ENCODE measurements at places on chromosomes 6 and 20.

DNA sequence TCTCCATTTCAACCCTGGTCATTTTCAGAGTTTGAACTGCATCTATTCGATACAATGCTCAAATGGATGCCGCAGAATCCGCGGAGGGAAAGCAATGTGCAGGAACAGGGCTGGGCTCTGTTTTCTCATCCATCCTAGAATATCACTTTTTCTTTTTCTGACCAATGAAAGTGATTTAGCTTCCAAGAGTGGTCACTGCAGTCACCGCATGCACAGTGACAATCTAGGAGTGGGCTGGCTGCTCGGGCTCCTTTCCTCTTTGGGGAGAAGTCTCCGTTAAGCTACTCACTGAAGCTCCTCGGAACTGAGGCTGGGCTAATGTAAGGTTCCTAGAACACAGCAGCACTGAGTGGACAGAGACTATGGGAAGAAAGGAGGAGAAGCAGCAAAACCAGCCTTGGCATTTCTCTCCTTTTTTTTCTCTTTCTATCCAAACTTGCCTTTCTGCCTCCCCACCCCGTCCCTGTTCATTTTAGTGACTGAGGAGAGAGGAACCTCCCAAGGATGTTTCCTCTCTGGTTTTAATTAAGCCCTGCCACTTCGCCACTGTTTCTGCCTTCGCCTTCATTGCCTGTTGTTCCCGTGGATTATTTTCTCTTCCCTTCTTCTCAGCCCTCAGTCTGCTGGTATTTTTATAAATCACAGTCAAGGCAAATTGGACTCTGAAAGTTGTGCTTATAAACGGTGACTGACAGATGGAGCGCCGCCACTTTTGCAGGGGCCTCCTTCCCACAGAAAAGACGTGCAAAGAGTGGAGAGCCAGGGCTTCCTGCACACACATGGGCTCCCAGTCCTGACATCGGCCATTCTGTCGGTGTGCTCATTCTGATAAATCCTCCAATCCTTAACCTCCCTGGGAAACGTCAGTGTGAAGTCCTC, 41.1 kb downstream of the RAMACL start:
- DNase-seq, result no peak

GRCh38 chr20:56781108-56781739, 152.1 kb downstream of the TFAP2C start:
- DNase-seq, result peak; percentile 64

DNA sequence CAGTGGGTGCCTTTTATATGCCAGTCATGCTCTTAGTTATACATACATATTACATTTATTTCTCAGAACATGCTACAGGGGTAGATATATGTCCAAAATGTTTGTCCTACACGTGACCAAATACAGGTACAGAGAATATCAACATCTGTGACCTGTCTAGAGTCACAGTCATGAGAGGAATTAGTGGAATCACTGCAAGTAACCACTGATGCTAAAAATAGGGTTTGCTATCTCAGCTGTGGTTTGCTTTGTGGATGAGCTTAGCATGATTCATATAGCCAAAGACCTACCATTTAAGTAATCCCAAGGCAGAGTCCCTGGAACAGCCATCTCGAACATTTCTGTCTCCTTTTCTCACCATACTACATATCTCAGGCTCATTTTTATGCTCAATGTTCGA, 32.3 kb downstream of the GSTA3 start:
- DNase-seq, result peak; percentile 78

- no peak for DNase-seq
These were observed 94.1 kb downstream of the SNX5 start for GRCh38 chr20:17874271-17875105.

DNA sequence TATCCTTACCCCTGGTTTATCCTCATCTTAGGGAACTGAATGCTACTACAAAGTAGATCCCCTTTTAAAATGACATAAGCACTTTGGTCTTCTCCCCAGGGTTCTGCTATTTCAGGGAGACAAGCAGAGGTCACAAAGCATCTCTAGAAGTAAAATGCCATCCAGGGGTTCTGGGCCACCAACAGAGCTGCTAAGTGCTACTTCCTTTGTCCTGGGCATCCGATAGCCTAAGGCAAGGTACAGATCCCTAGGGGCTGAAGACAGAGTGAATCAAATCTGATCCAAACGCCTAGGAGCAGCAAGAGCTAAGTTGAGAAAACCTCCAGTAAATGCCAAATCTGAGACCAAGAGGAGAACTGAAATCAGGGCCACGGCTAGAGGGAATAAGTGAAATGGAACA, 161.2 kb downstream of the PTPRT start:
- no peak for DNase-seq

- no peak for DNase-seq
These were observed 29.2 kb upstream of the HTR1B start for GRCh38 chr6:77492530-77492929.

GRCh38 chr6:129709769-129710449, at the start of gene ARHGAP18:
ARHGAP18 (minus strand) TSS chr6:129710177; CDS start chr6:129710136, 41 bp downstream.
- DNase-seq, result peak; percentile 96
